Urinary bladder (tissue), 4 donors: ENCODE measurements at places on chromosomes 7 and 10. TPM values are rescaled to one million over a fixed set of nuclear protein-coding genes. Genes with fewer than 3 reads are reported as not detected.

The AFAP1L2 gene
- total RNA-seq, result 32.6 TPM

The CFAP43 gene
- total RNA-seq, result 1.4 TPM

The ZNF485 gene
- 5.2 TPM for total RNA-seq

The CAMK2B gene
- 1.5 TPM for total RNA-seq
